ENCODE measurements at places on chromosomes 12 and 14.

DNA sequence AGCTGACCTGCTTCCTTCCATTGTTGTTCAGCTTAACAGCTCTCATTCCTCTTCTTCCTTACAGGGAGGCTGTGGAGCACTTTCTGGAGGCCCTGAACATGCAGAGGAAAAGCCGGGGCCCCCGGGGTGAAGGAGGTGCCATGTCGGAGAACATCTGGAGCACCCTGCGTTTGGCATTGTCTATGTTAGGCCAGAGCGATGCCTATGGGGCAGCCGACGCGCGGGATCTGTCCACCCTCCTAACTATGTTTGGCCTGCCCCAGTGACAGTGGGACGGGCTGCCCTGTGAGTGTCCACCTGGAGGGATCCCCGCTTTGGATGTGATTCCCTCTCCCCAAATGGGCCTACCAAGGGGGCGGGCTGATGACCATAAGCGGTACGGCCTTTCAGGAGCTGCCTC lies 20.5 kb downstream of the PEX5 start:
- DNase-seq = no peak

DNA sequence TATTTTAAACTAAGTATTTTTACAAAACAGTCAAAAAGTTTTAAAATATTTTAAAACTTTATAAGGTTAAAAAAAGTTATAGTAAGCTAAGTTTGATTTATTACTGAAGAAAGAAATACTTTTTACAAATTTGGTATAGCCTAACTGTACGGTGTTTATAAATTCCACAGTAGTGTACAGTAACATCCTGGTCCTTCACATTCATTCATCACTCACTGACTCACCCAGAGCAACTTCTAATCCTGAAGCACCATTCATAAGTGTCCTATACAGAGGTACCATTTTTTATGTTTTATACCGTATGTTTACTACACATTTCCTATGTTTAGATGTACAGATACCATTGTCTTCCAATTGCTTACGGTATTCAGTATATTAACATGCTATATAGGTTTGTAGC lies 170.0 kb downstream of the KLHL28 start:
- no peak for DNase-seq

GRCh38 chr12:3193131-3193530 lies 116.0 kb downstream of the TSPAN9 start:
- no peak for DNase-seq

GRCh38 chr12:106113042-106113441 lies 25.7 kb downstream of the NUAK1 start:
- DNase-seq = peak; percentile 21

DNA sequence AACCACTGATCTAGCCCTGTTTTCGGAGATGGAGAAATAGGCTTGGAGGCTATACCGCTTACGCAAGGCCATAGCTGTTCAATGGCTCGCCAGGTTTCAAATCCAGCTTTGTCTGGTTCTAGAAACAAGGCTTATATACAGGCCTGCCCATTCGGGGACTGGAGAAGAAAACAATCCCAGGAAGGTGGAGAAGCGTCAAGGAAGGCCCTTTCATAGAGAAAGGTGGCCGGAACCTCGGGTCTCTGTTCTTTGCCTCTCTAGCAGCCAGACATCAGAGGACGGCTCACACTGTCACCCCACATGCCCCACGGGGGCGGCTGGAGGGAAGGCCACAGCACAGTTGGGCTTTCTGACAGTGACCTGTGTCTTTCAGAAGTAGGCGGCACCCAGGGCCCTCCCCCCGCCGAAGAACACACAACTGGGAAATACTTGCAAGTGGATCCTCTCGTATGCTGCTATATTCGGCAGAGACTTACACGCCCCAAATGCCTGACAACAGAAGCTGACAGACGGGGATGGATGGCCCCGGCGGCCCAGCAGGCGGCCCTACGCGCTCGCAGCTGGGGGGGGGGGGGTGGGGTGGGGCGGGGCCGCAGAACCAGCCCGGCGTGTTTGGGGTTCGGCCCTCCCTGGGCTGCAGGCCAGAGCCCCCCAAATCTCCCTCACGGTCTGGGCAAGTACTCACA lies 4.5 kb upstream of the SETD1B start:
- DNase-seq = peak; percentile 63

DNA sequence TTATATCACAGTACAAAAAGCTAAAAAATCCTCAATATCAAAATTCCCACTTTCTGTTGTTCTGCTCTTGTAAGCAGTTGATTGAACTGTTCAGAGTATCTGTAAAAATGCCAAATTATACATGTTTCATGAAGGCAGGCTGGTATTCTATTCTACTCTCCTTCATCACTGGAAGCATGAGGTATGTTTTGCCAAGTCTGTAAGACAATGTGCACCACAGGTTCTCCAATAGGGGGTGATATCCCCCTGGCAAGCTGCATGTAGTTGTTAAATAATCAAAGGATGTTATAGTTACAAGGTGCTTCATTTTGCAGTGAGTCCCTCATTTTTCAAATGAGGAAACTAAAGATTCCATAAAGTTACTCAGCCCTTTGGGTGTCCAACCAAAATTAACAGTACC lies 15.1 kb upstream of the NEK9 start:
- no peak for DNase-seq

GRCh38 chr14:71524320-71524982 lies 407.8 kb upstream of the RGS6 start:
- DNase-seq = no peak
